ENCODE measurements at places on chromosomes 2 and 18.

- DNase-seq: no peak
Measured at GRCh38 chr2:46913471-46914381, 1.9 kb downstream of the MCFD2 start.

- DNase-seq: no peak
Measured at GRCh38 chr2:127589841-127590240, 54.4 kb downstream of the MYO7B start.

GRCh38 chr2:220310451-220310861, 683.0 kb downstream of the SLC4A3 start:
- no peak for DNase-seq

- DNase-seq: no peak
Measured at GRCh38 chr18:32582455-32582854, 111.8 kb upstream of the GAREM1 start.

DNA sequence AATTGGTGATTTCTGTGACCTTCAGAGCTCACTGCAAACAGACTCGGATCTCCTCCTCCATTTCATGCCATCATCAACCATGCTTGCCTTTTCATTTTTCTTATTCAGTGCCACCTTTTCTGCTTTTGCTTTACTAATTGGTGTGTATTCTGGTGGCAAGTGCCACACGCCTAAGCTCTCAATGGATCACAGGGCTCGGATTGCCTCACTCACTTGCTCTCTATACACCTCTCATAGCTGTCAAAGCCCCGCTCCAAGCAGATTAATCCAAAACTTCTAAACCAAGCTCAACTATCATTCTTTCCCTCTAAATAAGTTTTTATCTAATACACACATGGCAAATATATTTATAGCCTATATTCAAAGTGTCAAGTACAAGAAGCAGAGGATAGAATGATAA, 86.4 kb downstream of the PLEKHM3 start:
- DNase-seq: no peak

DNA sequence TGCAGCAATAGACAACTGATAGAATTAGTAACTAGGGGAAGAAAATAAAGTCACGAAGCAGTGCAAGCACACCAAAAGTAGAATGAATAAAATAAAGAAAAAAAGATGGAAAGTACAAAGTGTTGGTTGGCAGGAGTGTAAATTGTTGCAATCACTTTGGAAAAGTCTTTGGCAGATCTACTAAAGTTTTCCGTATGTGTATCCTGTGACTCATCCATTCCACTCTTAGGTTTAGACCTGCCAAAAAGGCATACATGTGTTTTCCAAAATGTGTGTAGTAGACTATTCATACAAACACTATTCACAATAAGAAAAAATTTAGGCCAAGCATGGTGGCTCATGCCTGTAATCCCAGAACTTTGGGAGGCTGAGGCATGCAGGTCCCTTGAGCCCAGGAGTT, 282.1 kb upstream of the FSIP2 start:
- no peak for DNase-seq

- DNase-seq: no peak
Measured at GRCh38 chr2:38164881-38165280, 88.9 kb upstream of the CYP1B1 start.

DNA sequence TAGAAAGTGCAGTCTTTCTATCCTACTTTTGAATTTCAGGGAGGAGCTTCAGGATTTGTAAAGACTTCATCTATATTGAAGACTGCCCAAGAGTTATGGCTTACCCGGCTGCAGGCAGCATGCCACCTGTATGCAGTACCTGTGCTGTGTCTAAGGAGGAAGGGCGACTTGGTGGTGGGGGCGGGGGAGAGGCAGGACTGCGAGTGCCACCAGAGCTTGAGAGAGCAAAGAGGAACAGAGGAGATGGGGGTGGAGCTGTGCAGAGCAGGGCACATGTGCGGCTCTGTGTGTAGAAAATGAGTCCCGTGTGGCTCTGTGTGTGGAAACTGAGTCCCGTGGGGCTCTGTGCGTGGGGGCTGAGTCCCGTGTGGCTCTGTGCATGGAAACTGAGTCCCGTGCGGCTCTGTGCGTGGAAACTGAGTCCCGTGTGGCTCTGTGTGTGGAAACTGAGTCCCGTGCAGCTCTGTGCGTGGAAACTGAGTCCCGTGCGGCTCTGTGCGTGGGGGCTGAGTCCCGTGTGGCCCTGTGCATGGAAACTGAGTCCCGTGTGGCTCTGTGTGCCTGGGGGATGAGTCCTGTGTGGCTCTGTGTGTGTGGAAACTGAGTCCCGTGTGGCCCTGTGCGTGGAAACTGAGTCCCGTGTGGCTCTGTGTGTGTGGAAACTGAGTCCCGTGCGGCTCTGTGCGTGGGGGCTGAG, 43.2 kb downstream of the LDLRAD4 start:
- no peak for DNase-seq

GRCh38 chr2:166090908-166091307, 36.9 kb downstream of the SCN1A start:
- peak; percentile 86 for DNase-seq

- no peak for DNase-seq
Measured at GRCh38 chr2:195694553-195694952, 37.5 kb downstream of the SLC39A10 start.

GRCh38 chr2:233551491-233551890, 15.1 kb downstream of the USP40 start:
- DNase-seq: no peak

DNA sequence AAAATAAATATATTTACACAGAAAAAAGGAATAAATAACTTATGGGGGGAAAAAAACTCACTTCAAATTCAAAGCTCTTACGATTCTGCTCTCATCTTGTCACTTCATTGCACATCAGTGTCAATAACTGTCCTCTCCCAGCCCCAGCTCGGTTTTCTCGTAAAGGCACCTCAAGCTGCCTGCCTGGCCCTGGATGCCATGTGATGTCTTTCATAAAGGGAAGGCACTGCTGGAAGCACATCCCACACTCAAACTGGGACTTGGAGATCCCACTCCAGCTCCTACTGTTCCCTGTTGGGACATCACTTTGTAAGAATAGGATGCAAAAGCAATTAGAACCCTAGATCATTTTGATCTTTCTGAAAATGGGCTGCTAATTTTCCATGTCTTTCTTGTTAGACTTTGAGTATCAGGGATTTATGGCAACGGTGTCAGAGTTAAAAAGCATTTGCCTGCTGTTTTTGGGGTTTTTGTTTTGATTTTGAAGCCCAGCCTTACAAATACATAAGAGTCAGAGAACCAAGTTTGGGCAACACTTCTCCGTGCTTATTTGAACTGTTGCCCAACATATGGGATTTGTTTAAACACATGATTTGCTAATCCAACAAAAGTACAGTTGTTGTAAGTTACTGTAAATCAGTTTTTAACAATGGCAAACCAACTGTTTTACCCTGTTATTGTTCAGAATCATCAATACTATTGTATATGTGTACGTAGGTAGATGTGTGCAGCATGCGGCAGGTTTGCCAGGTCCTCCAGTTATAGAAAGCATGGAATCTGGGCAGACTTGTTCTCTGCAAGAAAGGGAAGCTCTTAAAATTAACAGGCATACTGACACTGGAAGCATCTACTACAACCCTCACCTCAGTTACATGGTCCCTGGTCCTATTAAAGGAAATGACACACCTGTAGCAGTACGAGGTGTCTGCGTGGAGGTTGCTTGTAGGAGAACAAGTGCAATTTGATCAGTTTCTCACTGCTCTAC, 20.6 kb downstream of the SERTAD2 start:
- DNase-seq: no peak

- DNase-seq: no peak
Measured at GRCh38 chr2:64840426-64840881, 148.7 kb upstream of the SLC1A4 start.

Data from NCI-H2227 treated with DMSO at 0.1 percent for 48 hours (cell line).